Stimulated activated CD8-positive, alpha-beta memory T cell treated with anti-CD3 and anti-CD28 coated beads, Interleukin-15, amount 100 ng/mL, for 24 hours (primary cell): ENCODE measurements at places on chromosomes 3 and 15.

DNA sequence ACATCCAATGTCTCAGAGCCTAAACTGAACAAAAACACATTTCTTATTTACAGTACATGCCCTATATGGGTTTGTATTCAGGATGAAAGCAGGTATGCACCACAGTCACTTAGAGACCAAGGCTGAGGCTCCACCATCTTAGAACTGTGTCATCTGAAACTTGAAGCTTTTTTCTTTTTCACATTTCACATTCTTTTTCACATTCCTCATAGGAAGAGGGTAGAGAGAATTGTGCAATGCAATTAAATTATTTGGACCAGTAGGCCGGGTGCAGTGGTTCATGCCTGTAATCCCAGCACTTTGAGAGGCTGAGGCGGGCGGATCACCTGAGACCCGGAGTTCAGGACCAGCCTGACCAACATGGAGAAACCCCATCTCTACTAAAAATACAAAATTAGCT is 591.0 kb downstream of the MECOM start:
- DNase-seq = no peak

DNA sequence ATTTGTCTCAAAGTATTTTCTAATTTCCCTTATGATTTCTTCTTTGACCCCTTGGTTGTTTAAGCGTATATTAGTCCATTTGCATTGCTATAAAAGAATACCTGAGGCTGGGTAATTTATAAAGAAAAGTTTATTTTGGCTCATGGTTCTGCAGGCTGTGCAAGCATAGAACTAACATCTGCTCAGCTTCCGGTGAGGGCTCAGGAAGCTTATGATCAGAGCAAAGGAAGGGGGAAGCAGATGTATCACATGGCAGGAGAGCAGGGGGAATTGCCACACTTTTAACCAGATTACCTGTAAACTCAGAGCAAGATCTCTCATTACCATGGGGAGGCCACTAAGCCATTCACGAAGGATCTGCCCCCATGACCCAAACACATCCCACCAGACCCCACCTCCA is 148.2 kb downstream of the PDE8A start:
- DNase-seq = no peak

DNA sequence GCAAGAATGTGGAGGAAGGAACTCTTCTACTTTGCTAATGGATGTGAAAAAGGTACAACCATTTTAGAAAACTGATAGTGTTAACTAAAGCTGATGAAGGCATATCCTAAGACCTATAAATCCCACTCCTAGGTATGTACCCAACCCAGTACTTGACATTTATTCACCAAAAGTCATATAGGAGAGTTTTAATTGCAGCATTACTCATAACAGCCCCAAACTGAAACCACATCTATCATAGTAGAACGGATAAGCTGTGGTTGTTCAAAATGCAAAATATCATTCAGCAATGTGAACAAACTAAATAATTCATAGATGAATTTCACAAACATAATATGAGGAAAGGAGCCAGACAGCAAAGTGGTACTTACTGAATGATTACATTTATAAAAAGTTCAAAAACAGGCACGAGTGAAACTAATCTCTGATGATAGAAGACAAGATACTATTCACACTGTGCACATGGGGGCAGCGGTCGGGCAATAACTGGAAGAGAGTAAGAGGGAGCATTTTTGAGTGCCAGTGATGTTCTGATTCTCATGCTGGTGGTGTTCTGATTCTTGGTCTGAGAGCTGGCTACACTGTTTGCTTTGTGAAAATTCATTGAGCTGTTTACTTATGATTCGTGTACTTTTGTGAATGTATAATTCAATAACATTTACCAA is 34.3 kb downstream of the GOLIM4 start:
- DNase-seq = no peak

DNA sequence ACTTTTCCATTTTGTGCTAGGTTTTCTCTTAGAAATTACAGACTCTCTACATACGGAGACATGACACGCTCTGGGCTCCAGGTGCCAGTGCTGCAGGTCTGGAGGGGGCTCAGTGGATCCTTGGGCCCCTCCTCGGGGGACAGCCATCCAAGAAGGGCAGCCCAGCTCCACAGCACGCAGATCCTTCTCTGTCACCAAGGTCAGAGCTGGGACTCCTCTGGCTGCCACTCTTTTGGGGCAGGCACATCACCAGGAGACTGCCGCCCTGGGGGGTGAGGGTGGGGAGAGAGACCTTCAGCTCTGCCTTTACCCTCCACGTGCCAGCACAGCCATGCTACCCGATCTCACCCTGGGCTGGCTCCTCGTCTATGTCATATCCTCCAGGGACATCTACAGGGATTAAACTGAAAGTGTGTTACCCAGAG is 65.6 kb downstream of the ATP10A start:
- DNase-seq = no peak

- DNase-seq = no peak
Observed at GRCh38 chr15:88472225-88472624, 4.7 kb downstream of the MRPS11 start.

GRCh38 chr3:170301405-170301804 is 56.1 kb upstream of the SKIL start:
- no peak for DNase-seq

GRCh38 chr3:45677033-45677446 is 12.2 kb upstream of the SACM1L start:
- DNase-seq = no peak

- DNase-seq = no peak
Observed at GRCh38 chr15:60523056-60523455, 44.1 kb upstream of the ICE2 start.

DNA sequence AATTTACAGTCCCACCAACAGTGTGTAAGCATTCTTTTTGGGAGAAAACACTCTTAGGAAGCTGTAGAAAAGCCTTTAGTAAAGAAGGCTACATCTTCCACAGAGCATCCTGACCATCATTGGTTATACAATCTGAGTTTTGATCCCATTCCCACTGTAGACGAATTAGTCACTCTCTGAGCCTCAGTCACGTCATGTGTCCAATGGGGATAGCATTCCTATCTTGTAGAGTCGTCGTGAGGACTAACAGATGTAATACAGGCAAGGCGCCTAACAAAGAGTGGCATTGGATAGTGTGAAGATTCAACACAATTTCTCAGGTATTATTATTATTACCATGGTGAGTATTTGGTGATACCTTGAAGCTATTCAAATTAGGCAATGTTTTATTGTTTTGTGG is 44.0 kb upstream of the ALDH1A3 start:
- no peak for DNase-seq

DNA sequence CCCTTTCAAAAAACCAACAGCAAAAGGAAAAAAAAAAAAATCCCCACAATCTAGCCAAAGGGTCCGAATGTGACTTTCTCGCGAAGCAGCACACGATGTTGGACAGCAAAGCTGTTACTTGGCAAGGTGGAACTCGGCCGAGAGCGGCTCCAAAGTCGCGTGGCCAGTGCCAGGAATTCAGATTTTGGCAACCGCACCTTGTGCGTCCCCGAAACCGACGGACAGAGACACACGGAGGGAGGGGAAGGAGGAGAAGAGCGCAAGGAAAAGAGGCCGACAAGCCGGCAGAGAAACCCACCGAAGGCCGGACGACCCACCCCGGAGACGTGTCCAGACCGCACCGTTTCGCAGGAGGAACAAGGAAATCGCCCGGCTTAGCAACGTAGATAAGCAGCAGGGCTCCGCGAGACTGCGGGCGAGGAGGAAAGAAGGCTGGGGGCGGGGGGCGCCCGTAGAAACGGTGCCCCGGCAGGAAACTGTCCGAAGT is 517.3 kb downstream of the MECOM start:
- no peak for DNase-seq

GRCh38 chr15:37789881-37790280 is 144.6 kb upstream of the TMCO5A start:
- DNase-seq = no peak

GRCh38 chr3:162938083-162938482 is 1441.5 kb downstream of the OTOL1 start:
- DNase-seq = no peak

DNA sequence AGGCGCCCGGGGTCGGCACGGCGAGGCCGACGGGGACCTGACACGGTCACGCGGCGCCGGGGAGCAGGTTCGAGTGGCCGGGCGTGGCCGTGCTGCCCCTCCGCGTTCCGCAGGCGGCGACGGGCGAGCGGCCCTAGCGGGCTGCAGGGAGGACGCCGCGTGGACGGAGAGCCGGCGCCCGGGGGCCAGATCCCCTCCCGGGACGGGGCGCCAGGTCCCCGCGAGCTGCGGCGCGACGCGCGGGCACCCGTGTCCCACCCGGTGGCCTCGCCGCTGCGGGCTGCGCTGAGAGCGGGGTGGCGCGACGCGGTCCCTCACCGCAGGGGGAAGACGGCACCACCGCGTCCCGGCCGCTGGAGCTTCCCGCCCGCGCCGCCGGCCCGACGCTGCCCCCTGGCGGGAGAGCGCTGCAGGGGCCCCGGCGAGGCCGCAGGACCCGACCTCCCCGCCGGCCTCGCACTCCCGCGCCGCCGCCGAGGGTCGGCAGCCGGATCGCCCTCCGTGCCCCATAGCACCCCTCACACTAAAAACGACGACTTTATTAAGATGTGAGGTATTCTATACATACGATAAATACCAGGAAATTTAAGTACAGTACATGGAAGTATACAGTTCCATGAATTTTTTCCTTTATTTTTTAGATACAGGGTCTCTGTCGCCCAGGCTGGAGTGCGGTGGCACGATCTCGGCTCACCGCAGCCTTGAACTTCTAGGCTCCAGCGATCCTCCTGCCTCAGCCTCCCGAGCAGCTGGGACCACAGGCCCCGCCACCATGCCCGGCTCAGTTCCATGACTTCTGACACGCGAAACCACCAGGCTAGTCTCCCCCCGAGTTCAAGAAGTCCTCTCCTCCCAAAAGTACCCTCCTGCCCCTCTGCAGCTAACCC is 1.3 kb upstream of the PIGZ start:
- peak; percentile 50 for DNase-seq

DNA sequence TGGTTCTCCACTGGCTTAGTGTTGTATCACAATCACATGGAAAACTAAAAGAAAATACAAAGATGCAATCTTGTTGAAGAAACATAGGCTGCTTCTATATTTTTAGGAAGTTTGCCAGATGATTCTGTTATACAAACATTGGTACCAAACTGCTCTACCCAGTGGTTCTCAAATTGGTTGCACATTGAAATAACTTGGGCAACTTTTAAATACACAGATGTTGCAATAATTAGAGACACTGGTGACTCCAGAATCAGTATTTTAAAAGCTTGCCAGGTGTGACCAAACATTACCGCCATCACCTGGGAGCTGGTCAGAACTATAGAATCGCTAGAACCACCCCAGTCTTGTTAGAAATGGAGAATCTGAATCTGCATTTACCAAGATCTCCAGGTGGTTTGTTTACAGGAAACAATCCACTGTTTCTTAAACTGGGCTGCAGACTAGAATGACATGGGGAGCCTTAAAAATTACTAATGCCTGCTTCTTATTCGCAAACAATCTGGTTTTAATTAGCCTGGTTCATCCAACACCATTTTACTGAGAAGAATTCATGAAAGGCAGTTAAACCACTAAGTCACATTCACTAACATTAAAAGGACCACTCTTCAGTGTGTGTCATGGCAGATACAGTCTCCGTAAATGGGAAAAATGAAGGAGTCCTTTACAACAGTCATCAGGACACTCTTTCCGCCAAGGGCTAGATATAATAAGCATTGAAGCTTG is 76.5 kb downstream of the ACAP2 start:
- DNase-seq = no peak

DNA sequence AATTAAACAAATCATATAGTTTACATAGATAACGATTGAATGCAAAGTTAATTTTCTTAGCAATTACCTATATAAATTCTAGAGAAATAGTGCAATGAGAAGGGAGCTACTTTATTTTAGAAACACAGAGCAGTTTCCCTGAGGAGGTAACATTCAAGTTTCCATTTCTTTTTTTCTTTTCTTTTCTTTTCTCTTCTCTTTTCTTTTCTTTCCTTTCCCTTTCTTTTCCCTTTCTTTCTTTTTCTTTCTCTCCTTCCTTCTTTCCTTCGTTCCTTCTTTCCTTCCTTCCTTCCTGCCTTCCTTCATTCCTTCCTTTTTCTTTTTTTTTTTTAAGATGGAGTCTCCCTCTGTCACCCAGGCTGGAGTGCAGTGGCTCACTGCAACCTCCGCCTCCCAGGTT is 417.3 kb downstream of the NLGN1 start:
- DNase-seq = no peak

- no peak for DNase-seq
Observed at GRCh38 chr15:39998511-39999077, 40.4 kb downstream of the SRP14 start.

DNA sequence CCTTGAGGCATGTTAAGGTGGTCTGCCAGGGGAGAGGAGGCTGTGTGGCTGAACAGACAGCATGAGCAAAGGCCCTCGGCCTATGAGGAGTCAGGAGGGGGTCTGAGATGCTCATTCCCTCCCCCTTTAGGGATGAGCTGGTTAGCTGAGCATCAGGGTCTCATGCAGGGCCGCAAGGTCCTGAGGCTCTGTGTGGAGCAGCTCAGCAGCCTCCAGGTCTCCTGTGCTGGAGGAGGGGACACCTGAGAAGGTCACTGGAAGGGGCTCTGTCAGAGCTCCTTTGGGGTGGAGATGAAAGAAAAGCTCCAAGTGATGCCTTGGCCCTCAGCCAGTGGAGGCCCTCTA is 67.1 kb downstream of the RASGRF1 start:
- no peak for DNase-seq

DNA sequence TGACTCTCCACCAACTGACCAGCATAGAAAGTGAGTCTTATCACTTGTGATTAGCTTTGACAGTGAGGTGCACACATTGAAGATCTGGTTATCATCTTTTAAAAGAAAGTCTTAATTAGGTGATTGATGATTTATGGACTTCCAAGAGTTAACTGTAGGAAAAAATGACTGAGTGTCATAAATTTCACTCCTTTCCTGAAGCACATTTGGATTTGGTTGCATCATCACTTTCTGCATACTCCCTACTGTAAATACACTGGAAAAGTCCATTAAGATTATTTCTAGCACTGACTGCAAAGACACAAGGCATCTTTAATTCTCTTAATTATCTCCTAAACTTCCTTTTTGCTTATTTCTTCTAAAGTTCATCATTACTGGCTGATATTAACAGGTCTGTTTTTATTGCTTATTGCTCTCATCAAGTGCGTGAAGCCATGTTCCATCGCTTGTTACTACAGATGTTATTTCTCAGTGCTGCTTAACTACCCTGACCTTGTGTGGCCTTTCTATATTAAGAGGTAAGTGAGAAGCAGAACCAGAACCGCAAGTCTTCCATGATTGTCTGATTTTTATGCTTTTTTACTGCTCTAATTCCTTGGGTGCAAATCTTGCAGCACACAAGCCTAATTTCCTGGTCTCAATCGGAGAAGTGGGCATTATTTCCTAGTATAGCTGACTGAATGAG is 153.2 kb downstream of the MEIS2 start:
- no peak for DNase-seq

DNA sequence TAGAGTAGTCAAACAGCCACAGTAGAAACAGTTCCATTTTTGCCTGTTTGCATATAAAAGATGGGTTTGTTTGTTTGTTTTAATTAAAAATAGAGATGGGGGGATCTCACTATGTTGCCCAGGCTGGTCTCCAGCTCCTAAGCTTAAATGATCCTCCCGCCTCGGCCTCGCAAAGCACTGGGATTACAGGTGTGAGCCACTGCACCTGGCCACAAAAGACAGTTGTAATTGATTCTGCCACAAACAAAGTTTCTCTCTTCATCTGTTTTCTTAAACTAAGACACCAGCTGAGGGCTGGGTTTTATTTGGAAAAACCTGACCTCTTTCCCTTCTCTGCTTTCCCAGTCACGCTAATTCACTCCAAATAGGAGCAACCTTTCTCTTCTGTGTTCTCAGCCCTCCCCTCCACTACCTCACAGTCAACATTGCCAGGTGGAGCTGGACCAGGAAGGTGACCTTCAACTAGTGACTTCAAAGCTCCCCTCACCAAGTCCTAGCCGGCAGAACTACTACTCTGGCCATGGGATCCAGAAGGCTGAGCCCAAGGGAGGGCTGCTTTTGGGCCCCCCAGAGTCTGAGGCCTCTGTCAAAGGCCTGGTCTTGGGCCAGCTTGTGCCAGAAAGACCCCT is 1.5 kb upstream of the IDH2 start:
- no peak for DNase-seq
